SK-N-MC (cell line): ENCODE measurements at places on chromosomes 5 and 9.

DNA sequence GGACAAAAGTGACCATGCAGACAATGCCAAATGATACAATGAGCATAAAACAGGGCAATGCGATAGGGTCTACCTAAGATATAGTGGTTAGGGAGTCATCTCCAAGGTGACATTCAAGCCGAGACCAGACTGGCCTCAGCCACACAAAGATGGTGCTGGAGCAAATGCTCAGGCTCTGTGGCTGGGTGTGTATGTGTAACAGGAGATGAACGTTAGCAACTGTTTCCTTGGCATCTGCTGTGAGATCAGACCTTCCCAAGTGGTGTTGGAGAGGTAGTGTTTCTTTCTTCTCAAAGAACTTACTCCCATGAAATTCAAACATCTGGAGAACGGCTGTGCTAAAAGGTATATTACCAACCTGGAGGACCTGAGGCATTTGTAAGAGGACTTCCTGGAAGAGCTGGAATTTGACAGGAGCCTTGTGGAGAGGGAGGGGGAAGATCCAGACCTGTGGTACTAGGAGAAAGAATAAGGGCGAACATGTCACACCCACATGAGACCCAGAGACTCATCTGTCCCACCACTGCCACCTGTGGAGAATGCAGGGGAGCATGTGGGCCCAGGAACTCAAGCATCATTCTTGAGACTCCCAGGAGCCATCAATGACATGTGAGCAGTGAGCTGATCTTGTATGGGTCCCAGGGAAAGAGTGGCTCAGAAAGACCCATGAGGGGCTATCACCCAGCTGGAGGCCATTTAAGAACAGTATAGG lies 21.4 kb upstream of the ANXA6 start:
- DNase-seq = no peak

- no peak for DNase-seq
Measured at GRCh38 chr5:475704-476101, 32.7 kb downstream of the EXOC3 start.

DNA sequence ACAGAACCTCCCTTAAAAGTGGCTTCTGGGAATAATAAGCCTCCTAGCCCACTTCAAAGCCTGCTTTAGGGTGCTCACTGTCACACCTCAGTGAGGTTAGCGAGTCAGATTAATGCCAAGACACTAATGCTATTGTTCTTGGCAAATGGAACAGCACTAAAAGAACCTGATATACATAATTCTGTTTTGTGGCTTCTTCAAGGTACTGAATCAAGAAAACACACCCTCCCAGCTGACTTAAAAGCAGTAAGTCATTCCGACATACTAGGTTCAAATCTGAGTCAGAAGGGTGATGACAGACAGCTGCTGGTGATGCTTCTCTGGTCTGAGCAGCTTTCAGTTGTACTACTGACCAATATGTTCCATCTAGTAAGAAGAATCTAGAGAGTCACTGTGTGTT lies 121.6 kb downstream of the OXCT1 start:
- no peak for DNase-seq

GRCh38 chr9:19310246-19310645 lies 69.8 kb downstream of the RPS6 start:
- DNase-seq = no peak

DNA sequence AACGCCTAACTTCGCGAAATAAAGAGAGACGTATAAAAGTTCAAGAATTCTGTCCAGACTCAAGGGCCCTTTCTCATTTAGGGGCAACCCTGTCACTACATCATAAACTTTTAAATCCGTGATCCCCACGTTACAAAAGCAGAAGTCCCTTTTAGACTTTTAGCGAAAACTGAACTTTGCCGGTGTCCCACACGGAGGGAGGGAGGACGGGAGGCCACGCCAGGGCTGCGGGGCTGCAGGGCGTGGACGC lies 515 bp upstream of the F2R start:
- DNase-seq = no peak

DNA sequence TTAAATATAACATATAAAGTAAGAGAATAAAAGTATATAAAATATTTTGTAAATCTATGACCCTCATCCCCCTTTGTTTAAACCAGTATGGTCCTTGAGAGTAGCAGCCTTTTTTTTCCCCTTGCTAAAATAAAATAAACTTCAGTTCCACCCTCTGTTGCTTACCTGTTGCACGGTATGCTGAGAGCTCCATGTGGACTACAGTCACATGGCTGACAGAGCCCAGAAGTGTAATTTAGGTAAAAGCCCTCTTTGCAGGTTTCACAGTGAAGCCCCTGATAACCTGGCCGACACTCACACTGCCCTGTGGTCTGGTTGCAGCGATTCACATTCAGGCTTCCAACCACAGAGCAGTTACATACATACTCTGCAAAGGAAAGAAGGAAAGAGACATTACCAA lies 55.1 kb downstream of the MEGF9 start:
- DNase-seq = no peak

DNA sequence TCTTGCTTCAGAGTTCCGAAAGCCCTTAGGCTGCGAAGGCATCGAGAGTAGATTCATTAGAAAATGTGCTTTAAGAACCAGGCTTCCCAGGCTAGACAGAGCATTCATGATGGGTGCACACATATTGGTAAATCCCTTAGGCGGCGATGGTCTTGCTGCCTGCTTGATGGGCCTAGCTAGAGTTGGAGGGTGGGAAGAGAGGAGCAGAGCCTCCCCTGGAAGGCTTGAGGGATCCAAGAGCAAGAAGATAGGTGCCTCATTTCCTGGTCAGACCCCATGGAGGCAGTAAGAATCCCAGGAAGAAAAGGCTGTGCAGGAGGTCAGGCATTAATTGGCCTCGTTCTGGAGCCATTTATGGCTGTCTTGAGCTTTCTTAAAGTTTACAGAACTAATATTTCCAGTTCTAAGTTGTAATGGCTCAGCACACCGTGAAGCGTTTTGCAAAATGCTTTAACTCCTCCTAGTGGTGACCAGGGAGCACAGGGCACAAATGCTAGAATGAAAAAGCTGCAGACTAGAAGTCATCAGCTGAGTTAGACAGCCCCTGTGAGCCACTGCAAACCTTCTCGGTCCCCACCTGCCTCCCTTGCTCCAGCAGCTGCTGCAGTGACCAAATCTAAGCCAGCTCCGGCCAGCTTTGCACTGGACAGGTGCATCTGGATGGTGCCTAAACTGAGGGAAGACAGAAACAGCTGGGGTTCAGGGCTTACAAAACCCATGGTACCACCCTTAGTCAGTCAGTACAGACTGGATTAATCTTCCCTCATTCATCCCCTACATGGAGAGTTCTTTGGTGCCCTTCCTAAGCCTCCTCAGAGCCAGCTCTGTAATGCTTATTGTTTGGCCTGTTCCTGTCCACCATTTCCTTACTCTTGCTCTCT lies 14.7 kb downstream of the SLC45A2 start:
- no peak for DNase-seq

GRCh38 chr9:20144197-20144596 lies 355.4 kb upstream of the SLC24A2 start:
- no peak for DNase-seq

DNA sequence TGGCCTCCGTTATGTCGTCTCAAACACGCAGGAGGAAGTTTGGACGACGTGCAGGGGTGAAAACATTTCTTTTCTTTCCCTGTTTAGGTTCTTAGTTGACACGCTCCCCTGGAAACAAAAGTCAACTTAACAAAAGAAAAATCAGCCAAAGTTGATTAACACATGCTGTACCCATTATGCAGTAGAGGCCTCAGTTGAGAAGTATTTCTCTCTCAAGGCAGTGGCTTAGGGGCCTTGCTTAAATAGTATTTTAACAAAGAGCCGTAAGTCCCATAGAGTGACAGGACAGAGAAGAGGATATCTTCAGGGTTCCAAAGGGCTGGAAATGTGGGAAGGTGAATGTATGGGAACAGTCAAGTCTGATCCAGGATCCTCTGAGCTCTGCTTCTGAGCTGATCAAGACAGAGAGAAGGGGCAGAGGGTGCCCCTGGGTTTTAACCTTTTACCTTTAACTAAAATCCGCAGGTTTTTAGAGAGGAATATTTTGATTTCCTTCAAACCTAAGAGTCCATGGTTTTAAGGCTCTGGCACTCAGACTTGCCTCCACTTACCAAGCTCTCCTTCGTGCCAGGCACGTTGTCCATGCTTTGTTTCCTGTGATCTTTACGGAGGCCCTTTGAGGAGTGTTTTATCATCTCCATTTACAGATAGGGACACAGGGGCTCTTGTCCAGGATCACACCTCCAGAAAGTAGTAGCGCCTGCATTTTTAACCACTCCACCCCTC lies 629 bp upstream of the CD74 start:
- no peak for DNase-seq

DNA sequence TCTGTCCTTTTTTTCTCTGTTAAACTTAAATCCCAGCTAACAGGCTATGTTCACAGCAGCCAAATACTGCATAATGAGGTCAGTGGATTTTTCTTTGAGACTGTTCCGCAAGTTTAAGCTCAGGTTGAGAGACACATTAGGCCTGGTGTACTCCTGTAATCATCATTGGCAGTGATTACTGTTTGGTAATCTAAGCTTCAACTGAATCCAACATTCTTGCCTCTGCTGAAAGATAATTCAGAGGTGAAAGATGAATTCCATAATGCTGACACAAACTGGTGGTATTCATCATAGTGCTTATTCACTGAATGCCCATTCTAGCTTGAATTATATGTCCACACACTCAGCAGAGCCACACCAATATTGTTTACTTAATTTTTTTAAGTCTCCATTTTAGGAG lies 108.5 kb downstream of the NFIB start:
- no peak for DNase-seq

GRCh38 chr9:82457891-82458290 lies 469.3 kb downstream of the SPATA31D1 start:
- DNase-seq = no peak

DNA sequence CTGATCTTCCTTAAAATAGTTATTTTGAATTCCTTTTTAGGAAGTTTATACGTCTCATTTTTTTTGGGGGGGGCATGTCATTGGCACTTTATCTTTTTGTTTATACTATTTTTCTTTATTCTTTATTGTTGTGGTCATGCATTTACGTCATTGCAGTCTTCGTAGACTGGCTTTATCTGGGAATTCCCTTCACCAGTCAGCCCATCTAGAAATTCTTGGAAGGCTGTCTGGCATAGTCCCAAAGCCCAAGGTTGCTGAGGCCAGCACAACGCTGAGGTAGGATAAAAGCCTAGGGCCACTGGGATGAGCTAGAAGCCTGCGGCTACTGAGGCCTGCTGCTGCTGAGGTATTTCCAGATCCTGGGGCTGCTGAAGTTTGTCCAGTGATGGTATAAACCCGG lies 121.5 kb downstream of the ISOC1 start:
- DNase-seq = no peak

GRCh38 chr9:134539586-134540194 lies 101.9 kb upstream of the COL5A1 start:
- DNase-seq = no peak

DNA sequence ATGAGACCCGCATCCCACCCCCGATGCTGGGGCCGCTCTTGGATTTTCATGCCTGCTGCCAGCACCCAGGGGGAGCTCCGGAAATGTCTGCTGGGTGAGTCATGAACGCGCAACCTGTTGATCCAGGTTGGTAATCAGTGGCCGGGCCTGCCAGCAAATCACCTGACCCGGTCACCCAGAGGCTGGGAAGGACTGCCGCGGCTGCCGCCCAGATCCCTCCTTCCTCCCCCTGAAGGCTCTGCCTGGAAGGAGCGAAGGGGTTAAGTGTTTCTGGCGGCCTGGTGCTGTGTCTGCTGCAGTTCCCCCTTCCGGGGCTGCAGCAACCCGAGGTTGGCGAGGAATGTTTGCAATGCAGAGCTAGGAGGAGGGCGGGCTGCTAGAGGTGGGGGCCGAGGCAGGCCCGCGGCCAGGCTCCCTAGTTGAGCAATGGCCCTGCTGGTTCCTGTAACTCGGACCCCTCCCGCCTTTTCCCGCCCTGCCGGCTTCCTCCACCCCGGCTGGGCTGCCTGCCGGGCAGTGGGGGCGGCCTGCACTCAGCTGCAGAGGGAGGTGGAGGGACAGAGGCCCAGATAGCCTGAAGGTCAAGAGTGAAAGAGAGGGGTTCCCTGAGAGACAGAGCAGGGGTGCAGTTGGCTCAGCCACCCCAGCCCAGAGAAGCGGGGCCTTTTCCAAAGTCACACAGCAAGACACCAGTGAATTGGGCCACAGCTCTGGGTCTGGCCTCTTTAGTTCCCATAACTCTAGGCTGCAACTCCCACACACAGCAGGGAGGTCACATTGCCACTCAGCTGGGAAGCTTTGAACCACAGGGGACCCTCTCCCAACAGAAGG lies 156.3 kb upstream of the IER5L start:
- DNase-seq = no peak

DNA sequence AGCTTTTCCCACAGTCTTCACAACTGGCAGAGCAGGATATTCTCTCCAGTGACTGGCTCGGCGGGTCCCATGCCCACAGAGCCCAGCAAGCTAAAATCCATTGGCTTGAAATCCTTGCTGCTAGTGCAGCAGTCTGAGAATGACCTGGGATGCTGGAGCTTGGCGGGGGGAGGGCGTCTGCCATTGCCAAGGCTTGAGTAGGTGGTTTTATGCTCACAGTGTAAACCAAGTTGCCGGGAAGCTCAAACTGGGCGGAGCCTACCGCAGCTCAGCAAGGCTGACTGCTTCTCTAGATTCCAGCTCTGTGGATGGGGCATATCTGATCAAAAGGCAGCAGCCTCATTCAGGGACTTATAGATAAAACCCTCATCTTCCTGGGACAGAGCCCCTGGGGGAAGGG lies 194.1 kb downstream of the CCDC171 start:
- DNase-seq = no peak

- no peak for DNase-seq
Measured at GRCh38 chr9:83036043-83036442, 26.9 kb downstream of the RASEF start.

DNA sequence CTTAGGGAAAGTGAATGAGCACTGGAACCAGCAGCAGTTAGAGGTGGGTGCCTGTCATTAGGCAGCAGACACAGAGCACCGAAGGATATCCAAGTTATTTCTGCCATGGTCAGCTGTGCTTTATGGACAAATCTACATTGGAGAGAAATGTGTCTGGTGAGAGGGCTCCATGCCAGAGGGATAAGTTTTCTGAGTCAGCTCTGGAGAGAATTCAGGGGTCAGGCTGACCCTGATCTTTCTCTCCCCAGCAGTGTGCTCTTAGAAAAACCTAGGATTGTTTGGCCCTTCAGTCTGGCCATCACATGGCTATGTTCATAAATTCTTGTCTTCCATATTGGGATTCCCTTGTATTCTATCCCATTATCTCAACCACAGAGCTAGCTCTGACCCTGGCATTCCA lies 8.9 kb upstream of the IL17B start:
- DNase-seq = no peak

- DNase-seq = no peak
Measured at GRCh38 chr9:34479431-34479866, 20.8 kb downstream of the DNAI1 start.

DNA sequence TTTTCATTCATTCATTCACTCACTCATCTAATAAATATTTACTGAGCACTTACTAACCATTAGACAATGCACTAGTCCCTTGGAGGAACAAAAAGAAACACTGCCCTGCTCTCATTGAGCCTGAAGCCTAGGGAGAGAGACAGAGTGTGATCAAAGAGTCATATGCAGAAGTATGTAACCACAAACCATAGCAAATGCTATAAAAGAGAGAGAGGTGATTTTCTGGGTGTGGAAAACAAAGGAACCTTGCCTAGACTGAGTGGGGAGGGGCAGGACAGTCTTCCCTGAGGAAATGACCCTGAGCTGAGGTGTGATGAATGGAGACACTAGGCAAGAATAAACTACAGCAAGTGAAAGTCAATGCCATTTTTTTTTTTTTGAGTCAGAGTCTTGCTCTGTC lies 10.8 kb upstream of the ADRA1B start:
- no peak for DNase-seq

GRCh38 chr9:12930906-12931305 lies 156.1 kb downstream of the LURAP1L start:
- DNase-seq = no peak
